Kidney epithelial cell (primary cell): ENCODE measurements at places on chromosomes 1 and 21. TPM values are rescaled to one million over a fixed set of nuclear protein-coding genes. Genes with fewer than 3 reads are reported as not detected.

Gene ELOVL1
- 93.8 and 99.7 TPM in 2 replicates for total RNA-seq

Gene GSTM1
- total RNA-seq = 9.7 and 16.3 TPM in 2 replicates

Gene AMY1C
- not detected in 2 replicates for total RNA-seq

Gene NTNG1
- total RNA-seq = 3.7 and 5.2 TPM in 2 replicates

Gene TSSK3
- total RNA-seq = not detected in 2 replicates
